ENCODE measurements at places on chromosomes 3 and 15.

GRCh38 chr15:61200626-61201025 is 28.5 kb downstream of the RORA start:
- no peak for DNase-seq

GRCh38 chr3:4865714-4866113 is 113.5 kb upstream of the BHLHE40 start:
- no peak for DNase-seq

- no peak for DNase-seq
These were observed 95.2 kb downstream of the WDR76 start for GRCh38 chr15:43922021-43922420.

DNA sequence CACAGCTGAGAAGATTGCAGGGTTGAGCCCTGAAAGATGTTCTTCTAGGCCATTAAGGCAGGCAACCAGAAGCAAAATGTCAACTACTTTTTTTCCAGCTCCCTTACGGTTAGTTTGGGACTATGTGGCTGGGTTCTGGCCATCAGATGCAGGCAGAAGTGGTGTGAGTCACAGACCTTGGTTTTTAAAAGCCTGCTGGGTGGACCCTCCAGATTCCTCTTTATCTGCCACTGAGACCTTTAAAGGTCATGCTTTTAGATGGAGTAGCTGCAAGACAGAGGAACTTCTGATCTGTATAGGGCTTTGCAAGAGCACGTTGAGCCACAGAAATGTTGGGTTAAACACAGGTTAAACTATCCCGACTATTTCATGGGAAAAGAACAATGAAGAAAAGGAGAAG is 102.9 kb downstream of the CHST2 start:
- no peak for DNase-seq

- DNase-seq, result no peak
These were observed 87.3 kb downstream of the TFG start for GRCh38 chr3:100796556-100796955.

GRCh38 chr3:195717416-195717815 is 3.4 kb upstream of the MUC20 start:
- DNase-seq, result no peak

- DNase-seq, result no peak
These were observed 46.8 kb upstream of the VPS8 start for GRCh38 chr3:184765047-184765729.

DNA sequence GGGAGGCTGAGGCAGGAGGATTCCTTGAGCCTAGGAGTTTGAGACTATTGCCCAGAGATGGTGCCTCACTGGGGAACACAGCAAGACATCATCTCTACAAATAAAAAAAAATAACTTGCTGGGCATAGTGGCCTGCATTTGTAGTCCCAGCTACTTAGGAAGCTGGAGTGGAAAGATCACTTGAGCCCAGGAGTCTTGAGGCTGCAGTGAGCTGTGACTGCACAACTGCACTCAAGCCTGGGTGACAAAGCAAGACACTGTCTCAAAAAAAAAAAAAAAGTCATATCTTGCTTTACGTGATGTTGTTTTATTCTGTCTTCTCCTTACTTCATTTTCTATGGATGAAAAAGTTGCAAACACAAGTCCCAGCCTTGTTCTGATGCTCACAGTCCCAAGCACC is 14.1 kb downstream of the GATM start:
- DNase-seq, result no peak

- DNase-seq, result no peak
These were observed 433.5 kb upstream of the PPP2R3A start for GRCh38 chr3:135532021-135532420.

DNA sequence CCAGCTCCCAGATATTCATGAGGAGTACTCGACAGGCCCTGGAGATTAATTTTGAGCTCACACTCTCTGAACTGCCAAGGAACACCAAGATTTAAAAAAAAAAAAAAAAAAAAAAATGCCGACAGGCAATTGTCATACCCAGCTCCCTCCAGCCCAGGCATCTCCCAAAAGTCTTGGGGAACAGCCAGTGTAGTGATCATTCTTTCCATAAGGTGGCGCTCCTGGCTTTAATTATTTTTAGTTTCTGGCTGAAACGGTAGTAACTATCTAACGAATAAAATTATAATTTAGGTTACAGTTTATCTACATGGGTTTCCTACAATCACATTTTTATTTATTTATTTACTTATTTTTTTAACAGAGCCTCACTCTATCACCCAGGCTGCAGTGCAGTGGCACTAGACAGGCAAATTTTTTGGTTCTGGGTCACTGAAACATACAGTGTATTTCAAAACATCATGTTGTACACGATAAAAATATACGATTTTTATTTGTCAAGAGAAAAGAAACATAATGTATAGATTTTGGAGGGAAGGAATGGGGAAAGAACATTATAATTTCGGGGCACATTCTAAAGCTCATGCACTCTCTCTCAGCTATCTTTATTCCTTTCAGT is 157.3 kb downstream of the ADAMTS9 start:
- DNase-seq, result no peak
